Tibial nerve (tissue), 4 donors: ENCODE measurements at places on chromosomes 5 and 9. TPM values are rescaled to one million over a fixed set of nuclear protein-coding genes. Genes with fewer than 3 reads are reported as not detected.

The CDH18 gene
- not detected for total RNA-seq

DNA sequence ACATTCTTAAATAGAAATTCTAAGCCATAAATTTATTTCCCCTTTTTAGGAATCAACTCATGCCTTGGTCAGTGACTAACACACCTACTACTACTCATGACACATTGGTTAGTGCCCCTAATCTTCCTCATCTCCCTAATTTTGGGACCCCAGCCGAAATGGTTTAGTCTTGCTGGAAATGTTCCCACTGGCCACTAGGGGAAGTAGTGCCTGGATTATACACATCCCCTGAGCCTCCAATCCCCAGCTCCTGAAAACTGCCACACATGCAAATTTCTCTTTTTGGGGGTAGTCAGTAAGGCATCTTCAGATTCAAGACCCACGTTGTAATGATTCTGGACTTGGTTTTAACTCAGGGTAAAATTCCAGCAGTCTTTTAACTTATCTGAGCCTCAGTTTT lies 79.8 kb downstream of the HSD17B3 start:
- peaks cover 4% of the 10 kb centered on the region for H3K27me3 ChIP-seq
- no peaks in the 10 kb centered on the region for H3K4me1 ChIP-seq
- no peak overlapping the region for H3K4me3 ChIP-seq
- DNase-seq = no peak
- H3K36me3 ChIP-seq = no peaks in the 10 kb centered on the region
- H3K27ac ChIP-seq = no peak overlapping the region

DNA sequence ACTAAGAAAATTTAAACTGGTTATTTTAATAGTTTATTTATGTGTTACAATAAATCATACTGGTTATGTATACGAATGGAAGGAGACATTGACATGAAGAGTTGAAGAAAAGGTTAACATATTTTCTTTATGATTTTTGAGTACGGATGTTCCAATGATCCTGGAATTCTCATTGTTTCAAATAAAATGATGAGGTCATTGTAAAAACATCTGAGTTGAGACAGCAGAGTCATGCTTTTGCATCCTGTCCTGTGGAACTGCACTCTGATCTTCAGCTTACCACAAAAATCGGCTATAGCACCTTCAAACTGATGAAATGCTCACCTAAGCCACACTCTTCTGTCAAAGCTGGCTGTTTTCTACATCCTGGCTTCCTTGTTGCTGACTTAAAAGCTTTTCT lies 67.8 kb downstream of the PTCD2 start:
- H3K4me3 ChIP-seq = no peak overlapping the region
- no peak overlapping the region for H3K27ac ChIP-seq
- no peaks in the 10 kb centered on the region for H3K36me3 ChIP-seq
- H3K27me3 ChIP-seq = no peaks in the 10 kb centered on the region

DNA sequence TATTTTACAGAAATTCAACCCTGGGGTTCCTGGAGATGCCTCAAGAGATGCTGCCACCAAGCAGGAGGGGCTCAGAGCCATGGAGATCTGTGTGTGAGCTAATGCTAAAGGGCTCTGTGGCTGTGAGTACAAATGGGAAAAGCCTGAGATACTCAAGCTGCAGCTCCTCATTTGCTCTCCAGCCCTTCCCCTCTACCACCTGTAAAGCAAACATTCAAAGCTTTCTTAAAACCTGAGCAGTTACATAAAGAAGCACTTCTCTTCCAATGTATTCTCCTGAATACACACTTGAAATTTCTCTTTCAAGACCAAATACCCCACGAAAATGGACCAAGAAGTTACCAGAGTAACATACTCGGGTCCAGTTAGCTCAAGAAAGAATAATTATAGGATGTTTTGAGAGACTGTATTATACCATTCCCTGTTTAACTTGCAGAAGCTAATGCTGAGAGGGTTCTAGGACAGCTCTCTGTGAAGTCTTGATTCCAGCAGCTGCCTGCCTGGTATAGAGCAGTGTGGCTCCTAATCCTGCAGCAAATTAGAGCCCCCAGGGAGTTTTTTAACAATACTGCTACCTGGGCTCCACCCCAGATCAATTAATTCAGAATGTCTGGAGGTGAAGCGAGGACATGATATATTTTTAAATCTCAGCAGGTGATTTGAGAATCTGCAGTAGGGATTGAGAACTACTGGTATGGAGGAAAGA lies 21.1 kb downstream of the RGS7BP start:
- no peaks in the 10 kb centered on the region for H3K27me3 ChIP-seq
- H3K36me3 ChIP-seq = no peaks in the 10 kb centered on the region
- H3K4me1 ChIP-seq = no peaks in the 10 kb centered on the region
- no peak overlapping the region for H3K4me3 ChIP-seq
- DNase-seq = no peak

GRCh38 chr5:96875791-96876291 lies 459 bp upstream of the ERAP2 start:
- no peaks in the 10 kb centered on the region for H3K36me3 ChIP-seq
- no peak for DNase-seq
- peak overlapping the region; percentile 65 for H3K4me3 ChIP-seq
- no peaks in the 10 kb centered on the region for H3K27me3 ChIP-seq
